ENCODE measurements at places on chromosomes 7 and 10.

DNA sequence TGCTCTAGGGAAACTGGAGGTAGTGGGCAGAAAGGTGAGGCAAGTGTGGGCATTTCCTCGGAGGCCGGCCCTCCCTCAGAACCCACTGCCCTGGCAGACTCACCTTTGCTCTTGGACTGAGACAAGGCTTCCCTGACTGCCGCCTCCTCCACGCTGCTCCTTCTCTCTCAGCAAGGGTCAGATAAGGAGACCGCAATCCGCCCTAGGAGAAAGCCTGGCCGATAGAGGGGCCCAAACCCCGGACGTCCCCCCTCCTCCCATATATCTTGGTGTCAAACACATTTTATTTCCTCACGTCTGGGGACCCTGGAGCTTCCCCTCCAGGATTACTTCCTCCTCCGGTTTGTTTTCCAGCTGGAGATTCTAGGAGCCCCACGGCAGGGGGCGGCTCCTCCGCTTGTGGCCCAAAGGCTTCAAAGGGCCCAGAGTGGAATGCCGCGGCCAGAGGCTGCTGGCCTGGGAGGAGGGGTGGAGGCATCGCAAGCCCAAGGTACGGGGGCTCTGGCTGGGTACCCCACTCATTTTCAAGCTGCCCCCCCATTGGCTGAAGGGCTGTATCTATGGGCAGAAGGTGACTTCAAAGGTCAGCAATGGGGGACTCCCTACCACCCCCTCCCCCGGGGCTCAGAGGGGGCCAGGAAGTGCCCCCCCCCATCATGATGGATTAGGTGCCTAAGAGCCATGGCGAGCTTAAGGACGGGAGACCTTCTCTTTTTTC, 31.7 kb upstream of the LBX1 start:
- no peak for DNase-seq

GRCh38 chr10:29756451-29756850, 121.7 kb upstream of the SVIL start:
- DNase-seq, result no peak

- DNase-seq, result no peak
Measured at GRCh38 chr7:129914536-129915272, 38.1 kb downstream of the UBE2H start.

GRCh38 chr7:129122078-129122750, 22.3 kb upstream of the TSPAN33 start:
- no peak for DNase-seq

Data from activated CD4-positive, alpha-beta T cell treated with anti-CD3 and anti-CD28 coated beads, Interleukin-2, Interleukin-4, amounts not matched to agents 100 ng/mL and 50 ng/mL, durations not matched to agents 16 hours and 8 hours (primary cell).